Spinal cord (tissue), 10 donors: ENCODE measurements at places on chromosomes 3 and 15.

DNA sequence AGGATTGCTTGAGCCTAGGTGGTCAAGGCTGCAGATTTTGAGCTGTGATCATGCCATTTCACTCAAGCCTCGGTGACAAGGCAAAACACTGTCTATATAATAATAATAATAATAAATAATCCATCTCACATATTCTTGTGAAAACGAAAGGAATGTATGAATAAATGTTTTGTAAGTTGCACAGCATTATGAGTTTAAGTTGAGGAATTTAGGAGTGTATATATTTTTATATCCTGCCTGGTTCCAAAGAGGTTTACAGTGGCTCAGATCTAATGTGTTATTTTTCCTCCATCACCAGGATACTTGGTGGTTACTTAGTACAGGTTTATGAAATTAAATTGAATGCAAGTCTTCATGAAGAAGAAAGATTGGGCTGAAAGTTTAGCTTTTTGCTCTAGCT, 77.2 kb downstream of the ATG7 start:
- peaks cover 6% of the 10 kb centered on the region for H3K36me3 ChIP-seq
- H3K4me1 ChIP-seq = no peaks in the 10 kb centered on the region
- DNase-seq = no peak
- H3K27ac ChIP-seq = no peak overlapping the region

DNA sequence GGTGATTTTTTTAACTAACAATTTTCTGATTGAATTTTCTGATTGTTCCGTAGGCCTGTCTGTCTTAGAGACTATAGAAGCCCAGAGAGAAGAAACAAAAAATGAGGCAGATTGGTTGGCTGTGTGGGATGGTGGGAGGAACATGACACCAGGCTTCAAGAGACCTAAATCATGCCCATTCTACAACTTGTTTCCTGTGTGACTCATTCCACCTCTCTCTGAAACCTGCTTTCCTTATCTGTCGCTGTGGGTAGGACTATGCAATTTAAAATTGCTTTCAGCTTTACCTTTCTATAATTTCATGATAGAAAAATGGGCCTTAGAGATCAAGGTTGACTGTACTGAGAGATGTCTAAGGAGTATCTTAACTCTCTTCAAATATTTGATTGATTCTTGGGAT, 44.5 kb downstream of the OXNAD1 start:
- no peaks in the 10 kb centered on the region for H3K27me3 ChIP-seq
- H3K4me3 ChIP-seq = no peak overlapping the region
- peaks cover 5% of the 10 kb centered on the region for H3K4me1 ChIP-seq
- H3K36me3 ChIP-seq = peaks cover 8% of the 10 kb centered on the region

DNA sequence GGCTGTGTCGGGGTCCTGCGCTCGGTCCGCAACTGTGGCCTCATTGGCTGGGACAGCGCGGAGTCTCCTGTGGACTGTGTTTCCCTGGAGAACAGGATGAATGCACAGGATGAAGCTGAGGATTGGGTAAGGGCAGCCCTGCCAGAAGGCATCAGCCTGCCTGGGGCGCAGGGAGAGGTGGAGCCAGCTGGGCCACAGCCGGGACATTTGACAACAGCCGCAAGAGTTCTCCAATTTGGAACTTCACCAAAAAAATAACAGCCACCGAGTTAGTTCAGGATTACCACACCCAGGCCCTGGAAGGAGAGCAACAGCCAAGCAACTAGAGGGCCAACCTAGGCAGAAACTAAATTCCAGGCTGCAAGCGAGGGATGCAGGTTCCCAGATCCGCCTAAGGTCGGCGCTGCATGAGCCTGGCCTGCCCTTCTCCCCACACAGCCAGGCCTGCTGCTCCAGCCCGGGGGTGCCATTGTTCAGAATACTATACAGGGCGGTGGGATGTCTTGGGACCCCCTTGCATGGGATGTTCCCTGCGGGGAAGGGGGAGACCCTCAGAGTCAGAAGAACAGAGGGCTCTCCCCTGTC, 229.3 kb downstream of the OCA2 start:
- H3K27me3 ChIP-seq = no peaks in the 10 kb centered on the region
- no peaks in the 10 kb centered on the region for H3K36me3 ChIP-seq
- DNase-seq = no peak
- no peak overlapping the region for H3K27ac ChIP-seq
- H3K4me3 ChIP-seq = no peak overlapping the region
- no peaks in the 10 kb centered on the region for H3K4me1 ChIP-seq

GRCh38 chr3:170222647-170223541, 670 bp downstream of the PRKCI start:
- H3K36me3 ChIP-seq = no peaks in the 10 kb centered on the region
- H3K4me1 ChIP-seq = no peaks in the 10 kb centered on the region
- H3K27me3 ChIP-seq = no peaks in the 10 kb centered on the region
- H3K27ac ChIP-seq = peak overlapping the region; percentile 67

- no peak for DNase-seq
- H3K4me3 ChIP-seq = no peak overlapping the region
- peaks cover 7% of the 10 kb centered on the region for H3K4me1 ChIP-seq
- no peak overlapping the region for H3K27ac ChIP-seq
Observed at GRCh38 chr15:100229181-100230163, 112.3 kb downstream of the ADAMTS17 start.

- no peak overlapping the region for H3K4me3 ChIP-seq
- peaks cover 34% of the 10 kb centered on the region for H3K36me3 ChIP-seq
- H3K27ac ChIP-seq = no peak overlapping the region
- no peaks in the 10 kb centered on the region for H3K27me3 ChIP-seq
- no peak for DNase-seq
Observed at GRCh38 chr3:194598771-194599557, 34.3 kb downstream of the TMEM44 start.

GRCh38 chr3:165852191-165852590, 15.0 kb upstream of the BCHE start:
- H3K4me3 ChIP-seq = no peak overlapping the region
- no peak overlapping the region for H3K27ac ChIP-seq
- H3K4me1 ChIP-seq = no peaks in the 10 kb centered on the region
- DNase-seq = no peak

DNA sequence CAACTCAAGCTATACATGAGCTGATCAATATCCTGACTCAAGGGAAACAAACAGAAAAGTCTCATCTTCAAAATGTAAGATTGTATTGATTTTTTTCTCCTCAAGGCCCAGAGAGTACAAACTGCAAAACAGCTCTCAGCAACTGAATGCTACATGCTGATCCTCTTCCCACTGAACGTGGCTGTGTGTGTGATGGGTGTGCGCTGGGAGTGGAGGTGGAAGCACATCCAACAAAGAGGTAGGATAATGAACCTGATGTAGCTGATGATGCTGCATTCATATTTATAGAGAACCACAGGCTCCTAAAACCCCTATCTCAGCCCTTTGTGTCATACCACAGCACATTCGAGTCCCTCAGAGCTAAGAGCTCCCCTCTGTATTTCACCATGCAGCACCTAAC, 56.8 kb downstream of the GABRB3 start:
- no peaks in the 10 kb centered on the region for H3K36me3 ChIP-seq
- peaks cover 12% of the 10 kb centered on the region for H3K4me1 ChIP-seq
- no peak for DNase-seq
- no peaks in the 10 kb centered on the region for H3K27me3 ChIP-seq
- H3K27ac ChIP-seq = no peak overlapping the region

DNA sequence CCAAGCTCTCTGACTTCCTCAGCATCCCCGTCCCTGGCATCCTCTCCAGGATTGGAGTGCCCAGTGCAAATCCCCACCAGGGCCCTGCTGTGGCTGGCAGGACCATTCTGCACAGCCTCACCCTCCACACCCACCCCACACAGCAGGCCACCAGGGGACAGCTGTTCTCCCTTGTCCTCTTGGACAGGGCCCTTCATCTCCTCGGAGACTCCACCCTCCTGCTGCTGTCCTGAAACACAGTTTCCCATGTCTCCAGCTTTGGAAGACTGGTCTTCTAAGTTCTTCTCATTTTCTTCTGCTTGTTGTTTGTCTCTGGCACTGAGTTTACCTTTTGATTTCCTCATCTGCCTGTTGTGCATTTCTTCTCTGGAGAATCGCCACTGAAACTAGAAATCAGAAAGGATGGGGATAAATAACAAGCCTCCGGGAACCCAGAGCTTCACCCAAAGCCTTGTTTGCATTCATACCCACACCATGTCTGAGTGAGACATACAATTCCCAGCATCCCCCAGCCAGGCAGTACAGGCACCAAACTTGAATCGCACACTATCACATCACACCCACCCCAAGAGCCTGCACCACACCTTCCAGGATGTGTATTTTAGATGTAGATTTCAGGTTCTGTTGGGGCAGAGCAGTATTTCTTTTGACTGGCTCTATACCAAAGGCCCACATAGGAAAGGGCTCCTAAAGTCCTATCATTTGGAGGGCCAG, 52.0 kb downstream of the OXNAD1 start:
- no peaks in the 10 kb centered on the region for H3K4me1 ChIP-seq
- DNase-seq = no peak
- H3K36me3 ChIP-seq = peaks cover 24% of the 10 kb centered on the region

DNA sequence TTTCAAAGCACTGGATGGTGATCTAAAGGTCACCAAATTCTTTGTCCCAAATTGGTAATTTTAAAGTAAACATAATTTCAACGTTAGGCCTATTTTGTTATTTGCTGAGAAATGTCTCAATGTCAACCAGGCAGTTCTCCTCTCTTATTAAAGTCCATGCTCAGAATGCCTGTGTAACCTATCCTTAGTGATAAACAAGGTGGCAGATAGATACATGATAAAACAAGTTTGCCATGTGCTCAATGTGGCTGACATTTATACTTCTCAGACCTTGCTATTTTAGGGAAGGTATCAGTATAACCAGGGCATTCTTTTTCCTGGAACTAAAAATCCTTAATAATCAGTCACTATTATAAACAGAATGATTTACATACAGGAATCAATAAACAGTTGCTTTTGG, 8.5 kb downstream of the MBNL1 start:
- H3K36me3 ChIP-seq = no peaks in the 10 kb centered on the region
- no peak overlapping the region for H3K27ac ChIP-seq
- H3K4me3 ChIP-seq = no peak overlapping the region
- H3K4me1 ChIP-seq = no peaks in the 10 kb centered on the region

DNA sequence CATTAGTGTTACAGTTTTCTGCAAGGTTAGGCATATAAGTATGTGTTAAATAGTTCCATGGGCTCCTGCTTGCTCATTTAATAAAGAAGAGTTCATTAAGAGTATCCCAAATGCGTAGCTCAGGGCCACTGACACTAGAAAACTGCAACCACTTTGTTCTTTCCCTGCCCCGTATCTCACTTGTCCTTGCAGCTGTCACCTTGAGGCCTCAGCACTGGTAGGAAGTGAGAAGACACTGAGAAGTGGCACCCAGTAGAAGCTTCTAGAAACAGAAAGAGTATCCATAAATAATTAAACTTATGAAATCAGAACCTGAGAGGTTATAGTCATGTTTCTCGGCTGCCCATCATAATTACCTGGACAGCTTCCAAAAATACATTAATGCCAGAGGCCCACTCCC, 266.0 kb downstream of the KCNMB2 start:
- DNase-seq = no peak
- H3K4me3 ChIP-seq = no peak overlapping the region
- H3K4me1 ChIP-seq = no peaks in the 10 kb centered on the region
- no peaks in the 10 kb centered on the region for H3K36me3 ChIP-seq

DNA sequence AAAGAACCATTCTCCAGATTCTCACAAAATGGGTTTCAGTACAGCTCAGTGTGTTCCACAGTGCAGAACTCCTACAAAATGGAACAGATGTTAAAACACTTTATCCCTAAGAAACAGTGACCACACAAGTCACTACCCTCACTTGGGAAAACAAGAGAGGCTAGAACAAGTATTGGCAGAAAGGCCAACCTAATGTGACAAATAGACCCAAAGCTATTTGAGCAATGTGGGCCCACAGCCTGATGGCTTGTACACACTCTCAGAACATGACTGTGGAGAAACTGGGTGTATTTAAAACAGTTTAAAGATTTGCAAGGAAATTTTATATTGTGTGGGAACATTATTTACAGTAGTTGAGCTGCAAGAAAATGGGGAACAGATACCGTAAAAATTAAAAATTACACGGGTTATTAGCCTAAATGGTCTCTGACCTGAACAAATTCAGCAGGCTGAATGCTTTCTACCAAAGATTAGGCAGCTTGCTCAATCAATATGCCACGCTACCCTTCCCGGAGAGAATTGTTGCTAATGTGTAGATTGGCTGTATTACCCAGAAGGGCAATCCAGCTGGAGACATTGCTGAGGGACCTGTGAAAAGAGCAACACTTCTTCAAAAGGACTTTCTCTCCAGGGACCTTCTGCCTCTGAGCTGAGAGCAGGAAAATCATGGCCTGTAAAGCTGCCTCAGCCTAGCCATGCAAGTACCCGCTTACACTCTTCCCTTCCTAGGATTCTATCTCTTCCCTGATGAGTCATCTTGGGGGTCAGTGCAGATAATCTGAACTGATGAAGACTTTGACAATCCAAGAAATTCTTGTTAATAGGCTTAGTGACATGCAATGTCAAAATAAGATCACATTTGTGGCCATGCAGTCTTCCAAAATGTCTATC, 97.1 kb downstream of the STRIT1 start:
- H3K36me3 ChIP-seq = no peaks in the 10 kb centered on the region
- no peak overlapping the region for H3K27ac ChIP-seq
- H3K4me1 ChIP-seq = no peaks in the 10 kb centered on the region
- no peaks in the 10 kb centered on the region for H3K27me3 ChIP-seq
- no peak for DNase-seq

DNA sequence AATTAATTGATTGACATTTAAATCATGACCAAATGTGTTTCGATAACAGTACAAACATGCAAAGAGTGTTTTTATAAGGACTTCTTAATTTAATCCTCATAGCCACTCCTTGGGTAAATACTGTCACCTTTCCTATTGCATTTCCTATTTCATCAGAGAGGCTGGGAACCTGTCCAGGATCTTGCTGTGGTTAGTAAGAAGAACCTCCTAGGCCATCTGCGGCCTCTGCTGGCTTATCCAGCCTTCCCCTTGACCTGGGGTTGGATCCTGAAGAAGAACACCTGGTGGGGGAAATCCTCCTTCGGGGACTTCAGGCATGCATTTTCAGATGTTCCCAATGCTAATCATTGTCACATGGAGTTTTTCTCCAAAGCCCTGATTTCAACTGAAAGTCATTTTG, 25.5 kb downstream of the GLDN start:
- DNase-seq = no peak
- H3K36me3 ChIP-seq = no peaks in the 10 kb centered on the region
- H3K4me3 ChIP-seq = no peak overlapping the region
- no peaks in the 10 kb centered on the region for H3K27me3 ChIP-seq

- no peak for DNase-seq
- H3K27me3 ChIP-seq = no peaks in the 10 kb centered on the region
- no peak overlapping the region for H3K27ac ChIP-seq
- no peaks in the 10 kb centered on the region for H3K4me1 ChIP-seq
- no peaks in the 10 kb centered on the region for H3K36me3 ChIP-seq
- H3K4me3 ChIP-seq = no peak overlapping the region
Observed at GRCh38 chr3:30044515-30044914, 561.9 kb upstream of the TGFBR2 start.

GRCh38 chr15:73594109-73594508, 39.1 kb downstream of the NPTN start:
- H3K36me3 ChIP-seq = peaks cover 4% of the 10 kb centered on the region
- H3K27ac ChIP-seq = no peak overlapping the region
- DNase-seq = no peak

DNA sequence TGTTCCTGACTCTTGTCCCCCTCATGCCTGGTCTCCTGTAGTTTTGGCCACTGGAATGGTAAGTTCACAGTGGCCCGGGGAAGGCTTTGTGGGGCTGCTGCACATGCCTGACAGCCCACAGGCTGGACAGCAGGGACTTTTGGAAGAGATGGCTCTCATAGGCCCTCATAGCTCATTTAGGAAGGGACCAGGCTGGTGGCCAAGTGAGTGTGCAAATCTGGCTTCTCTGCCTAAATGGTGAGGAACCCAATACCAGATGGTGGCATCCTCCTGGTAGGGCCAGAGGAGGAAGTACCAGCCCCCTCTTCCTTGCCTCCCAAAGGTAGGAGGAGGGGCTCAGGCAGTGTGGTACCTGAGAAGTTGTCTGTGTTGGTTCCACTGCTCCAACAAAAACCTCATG, 25.6 kb downstream of the ALPK3 start:
- no peak overlapping the region for H3K4me3 ChIP-seq
- H3K4me1 ChIP-seq = peaks cover 6% of the 10 kb centered on the region
- H3K27ac ChIP-seq = no peak overlapping the region
- H3K36me3 ChIP-seq = peaks cover 22% of the 10 kb centered on the region
- DNase-seq = no peak
